ENCODE measurements at places on chromosomes 2 and 18. TPM values are rescaled to one million over a fixed set of nuclear protein-coding genes. Genes with fewer than 3 reads are reported as not detected.

The KCNK3 gene
- total RNA-seq: 1.1 TPM

The ATF2 gene
- 19.8 TPM for total RNA-seq

The CYP1B1 gene
- 6.9 TPM for total RNA-seq

The INPP4A gene
- 9.6 TPM for total RNA-seq

The AQP12A gene
- not detected for total RNA-seq

The CDH7 gene
- 0.02 TPM for total RNA-seq

The ST8SIA5 gene
- not detected for total RNA-seq

The DCDC2C gene
- total RNA-seq: 0.55 TPM

The MCEE gene
- 11.2 TPM for total RNA-seq

The LTBP1 gene
- total RNA-seq: 16.8 TPM

The MREG gene
- total RNA-seq: 5.4 TPM

The SFT2D3 gene
- total RNA-seq: 6.9 TPM

The CCDC74B gene
- 4.4 TPM for total RNA-seq

The GATA6 gene
- 2.6 TPM for total RNA-seq

The SP140 gene
- total RNA-seq: 0.45 TPM

The VWC2L gene
- total RNA-seq: not detected

The ASXL3 gene
- not detected for total RNA-seq

The ANXA4 gene
- total RNA-seq: 323 TPM

The SGO2 gene
- 13.6 TPM for total RNA-seq

The CNGA3 gene
- total RNA-seq: not detected

The ABCG8 gene
- total RNA-seq: not detected

The THSD7B gene
- not detected for total RNA-seq

The UPP2 gene
- not detected for total RNA-seq

The ABCB11 gene
- total RNA-seq: 0.01 TPM

The EPAS1 gene
- 111 TPM for total RNA-seq

The ECEL1 gene
- total RNA-seq: 0.15 TPM

The PLCL1 gene
- not detected for total RNA-seq

The ARHGAP25 gene
- total RNA-seq: 0.19 TPM

The CDCA7 gene
- 50.3 TPM for total RNA-seq

The STPG4 gene
- not detected for total RNA-seq

The CHCHD5 gene
- 65.0 TPM for total RNA-seq

The LINC00305 gene
- not detected for total RNA-seq

The PDCD1 gene
- total RNA-seq: not detected

The CCDC74A gene
- 12.7 TPM for total RNA-seq

The HOXD9 gene
- total RNA-seq: 1.7 TPM

The PRKAG3 gene
- not detected for total RNA-seq

The TMEM17 gene
- total RNA-seq: 5.4 TPM

All from A549 treated with CORT108297 at 1 μM for 4 hours (cell line).